ENCODE measurements at places on chromosomes 7 and 10.

DNA sequence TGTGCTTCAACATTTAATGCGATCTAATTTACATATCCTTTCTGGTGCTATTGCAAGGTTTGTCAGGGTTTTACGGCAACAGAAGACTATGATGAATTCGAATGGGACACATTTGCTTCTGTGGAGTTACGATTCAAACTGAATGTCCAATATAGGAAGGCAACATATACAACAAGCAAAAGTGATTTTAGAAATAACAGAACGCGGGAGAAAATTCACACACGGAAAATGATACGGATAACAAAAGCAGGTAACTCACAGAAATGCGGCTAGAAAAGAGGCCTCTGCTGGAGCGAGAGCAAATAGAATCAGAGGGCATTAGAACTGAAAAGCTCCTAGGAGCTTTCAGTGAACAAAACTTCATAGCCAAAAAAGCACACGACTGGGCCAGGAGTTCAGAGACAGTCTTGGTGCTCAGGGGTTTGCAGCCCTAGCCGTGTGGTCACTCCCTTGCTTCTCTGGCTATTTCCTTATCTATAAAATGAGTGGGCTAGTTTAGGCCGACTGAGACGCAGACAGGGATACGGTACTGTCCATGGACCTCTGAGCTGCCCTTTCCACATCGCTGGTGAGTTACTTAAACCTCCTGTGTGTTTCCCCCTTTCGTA lies 557 bp upstream of the TAX1BP1 start:
- no peak for DNase-seq

DNA sequence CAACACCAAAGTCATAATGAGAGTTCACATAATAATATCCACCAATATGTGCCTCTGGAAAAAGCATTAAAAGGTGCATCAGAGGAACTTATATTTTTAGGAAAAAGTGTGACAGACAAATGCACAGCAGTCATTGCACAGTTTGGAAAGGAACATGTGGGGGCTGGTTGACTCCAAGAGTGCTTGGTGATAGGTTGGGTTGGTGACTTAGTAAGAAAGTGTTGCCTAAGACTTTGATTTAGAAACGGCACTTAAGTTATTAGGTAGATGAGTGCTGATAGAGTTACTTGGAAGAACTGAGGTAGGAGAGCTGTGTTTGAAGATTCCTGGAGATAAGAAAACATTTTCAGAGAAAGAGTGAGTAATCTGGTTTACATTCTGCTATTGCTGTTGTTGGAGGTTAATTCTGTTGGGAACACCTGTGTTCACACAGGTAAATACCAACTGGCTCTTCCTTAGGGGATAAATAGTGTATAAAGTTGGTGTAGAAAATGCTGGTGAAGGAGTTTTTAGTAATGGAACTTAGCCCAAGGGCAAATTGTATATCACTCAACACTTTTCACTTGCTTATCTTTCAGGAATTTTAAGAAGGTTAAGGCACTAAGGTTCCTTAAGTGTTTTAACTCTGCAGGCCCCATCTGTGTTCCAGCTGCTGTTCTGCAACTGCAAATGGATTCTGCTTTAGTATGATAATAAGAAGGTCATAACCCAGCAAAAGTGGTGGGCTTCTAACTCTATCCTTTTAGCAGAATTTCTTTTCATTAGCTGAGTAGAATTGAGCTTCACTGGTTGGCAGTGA lies 196.1 kb downstream of the NSUN6 start:
- no peak for DNase-seq

DNA sequence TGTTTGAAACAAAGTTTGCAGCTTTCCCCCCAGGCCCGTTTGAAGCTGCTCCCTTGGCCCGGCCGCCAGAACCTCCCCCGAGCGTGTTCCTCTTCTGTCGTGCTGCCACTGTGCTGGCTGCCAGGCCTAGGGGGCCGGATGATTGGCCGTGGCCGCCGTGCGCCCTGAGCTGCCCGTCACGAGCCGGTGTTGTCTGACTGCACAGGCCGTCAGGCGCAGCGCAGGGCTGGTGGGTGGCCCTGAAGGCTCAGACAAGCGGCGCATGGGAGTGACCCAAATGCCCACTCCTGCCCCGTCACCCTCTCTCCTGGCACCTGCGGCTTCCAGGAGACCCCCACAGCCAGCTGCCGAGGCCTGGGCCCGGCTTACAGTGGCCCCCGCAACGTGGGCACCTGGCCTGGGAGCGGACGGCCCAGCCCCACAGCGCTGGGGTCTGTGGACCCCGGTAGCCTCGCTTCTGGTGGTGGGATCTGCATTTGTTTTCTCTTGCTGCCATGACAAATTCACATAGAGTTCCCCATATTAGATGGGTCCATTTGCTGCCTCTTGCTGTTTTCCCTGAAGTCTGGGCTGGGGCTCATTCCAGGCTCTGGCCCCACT lies 13.1 kb downstream of the JAKMIP3 start:
- peak; percentile 40 for DNase-seq

DNA sequence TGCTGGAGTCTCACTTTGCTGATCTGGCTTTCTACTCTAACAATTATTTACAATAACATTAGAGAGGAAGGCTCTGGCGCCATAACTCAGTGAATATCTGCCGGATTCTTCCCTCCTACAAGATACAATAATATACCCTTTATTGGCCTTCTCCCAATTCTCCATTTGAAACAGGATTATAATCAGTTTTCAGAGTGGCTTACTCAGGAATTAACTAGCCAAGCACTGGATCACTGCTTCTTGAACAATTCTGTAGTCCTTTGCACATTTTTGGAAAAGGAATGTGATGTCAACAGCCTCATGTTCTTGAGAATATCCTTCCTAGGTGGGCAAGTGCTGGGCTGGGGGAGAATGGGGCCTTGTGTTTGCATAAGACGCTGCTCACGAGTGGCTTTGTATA lies 125.9 kb downstream of the HIPK2 start:
- DNase-seq: no peak

DNA sequence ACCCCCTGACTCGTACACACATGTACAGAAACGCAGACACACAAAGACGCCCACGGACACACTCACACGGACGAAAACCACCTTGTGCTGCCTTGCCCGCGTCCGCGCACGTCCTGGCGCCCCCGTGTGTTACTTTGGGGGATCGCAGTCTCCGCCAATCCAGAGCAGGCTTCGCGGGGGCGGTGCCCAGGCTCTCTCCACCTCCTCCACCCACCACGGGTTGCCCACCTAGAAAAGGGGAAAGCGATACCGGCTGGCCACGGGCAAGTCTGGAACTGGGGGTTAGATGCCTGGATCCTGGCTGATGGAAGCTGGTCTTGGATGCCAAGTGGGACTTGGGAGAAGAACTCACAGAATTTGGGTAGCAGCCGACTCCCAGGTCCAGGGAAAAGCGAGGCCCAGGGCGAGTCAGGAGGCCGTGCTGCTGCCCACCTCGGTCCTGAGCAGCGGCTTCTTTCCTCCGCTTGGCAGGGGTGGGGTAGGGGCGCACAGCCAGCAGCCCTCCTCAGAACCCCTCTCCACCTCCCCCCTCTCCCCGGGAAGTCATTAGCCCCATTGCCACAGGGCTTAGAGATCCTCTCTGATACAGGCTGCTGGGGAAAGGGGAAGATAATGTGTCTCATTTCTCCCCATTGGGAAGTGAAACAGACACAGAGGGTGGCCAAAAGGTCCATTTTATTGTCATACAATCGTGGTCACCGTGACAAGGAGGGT lies 4.6 kb upstream of the VGF start:
- DNase-seq: peak; percentile 77

- DNase-seq: peak; percentile 69
Measured at GRCh38 chr7:55077561-55078410, 59.0 kb downstream of the EGFR start.

DNA sequence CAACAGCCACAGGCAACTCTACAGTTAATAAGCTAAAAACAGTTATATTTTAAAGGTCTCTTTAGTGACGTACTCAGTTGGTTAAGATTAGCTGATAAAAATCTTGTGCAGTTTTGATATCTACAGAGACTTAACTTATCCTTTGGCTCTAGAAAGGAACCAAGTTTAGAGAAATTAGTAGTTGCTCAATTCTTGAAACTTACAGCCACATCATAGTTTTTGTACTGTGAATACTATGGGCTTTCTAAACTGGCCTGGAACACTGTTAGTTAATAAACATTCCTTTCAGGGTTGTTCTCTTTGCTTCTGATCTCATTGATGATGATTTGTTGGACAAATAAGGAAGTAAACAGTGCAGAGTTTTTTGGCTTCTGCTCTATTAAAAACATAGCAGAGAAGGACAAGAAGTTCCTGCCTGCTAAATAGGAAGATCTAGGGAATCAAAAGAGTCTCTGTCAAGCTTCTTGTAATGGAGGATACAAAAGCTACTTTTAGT lies 73.1 kb downstream of the MKLN1 start:
- DNase-seq: no peak

GRCh38 chr7:26662646-26663045 lies 201.7 kb downstream of the SKAP2 start:
- no peak for DNase-seq

GRCh38 chr10:92839191-92840085 lies 8.9 kb upstream of the EXOC6 start:
- DNase-seq: peak; percentile 75

DNA sequence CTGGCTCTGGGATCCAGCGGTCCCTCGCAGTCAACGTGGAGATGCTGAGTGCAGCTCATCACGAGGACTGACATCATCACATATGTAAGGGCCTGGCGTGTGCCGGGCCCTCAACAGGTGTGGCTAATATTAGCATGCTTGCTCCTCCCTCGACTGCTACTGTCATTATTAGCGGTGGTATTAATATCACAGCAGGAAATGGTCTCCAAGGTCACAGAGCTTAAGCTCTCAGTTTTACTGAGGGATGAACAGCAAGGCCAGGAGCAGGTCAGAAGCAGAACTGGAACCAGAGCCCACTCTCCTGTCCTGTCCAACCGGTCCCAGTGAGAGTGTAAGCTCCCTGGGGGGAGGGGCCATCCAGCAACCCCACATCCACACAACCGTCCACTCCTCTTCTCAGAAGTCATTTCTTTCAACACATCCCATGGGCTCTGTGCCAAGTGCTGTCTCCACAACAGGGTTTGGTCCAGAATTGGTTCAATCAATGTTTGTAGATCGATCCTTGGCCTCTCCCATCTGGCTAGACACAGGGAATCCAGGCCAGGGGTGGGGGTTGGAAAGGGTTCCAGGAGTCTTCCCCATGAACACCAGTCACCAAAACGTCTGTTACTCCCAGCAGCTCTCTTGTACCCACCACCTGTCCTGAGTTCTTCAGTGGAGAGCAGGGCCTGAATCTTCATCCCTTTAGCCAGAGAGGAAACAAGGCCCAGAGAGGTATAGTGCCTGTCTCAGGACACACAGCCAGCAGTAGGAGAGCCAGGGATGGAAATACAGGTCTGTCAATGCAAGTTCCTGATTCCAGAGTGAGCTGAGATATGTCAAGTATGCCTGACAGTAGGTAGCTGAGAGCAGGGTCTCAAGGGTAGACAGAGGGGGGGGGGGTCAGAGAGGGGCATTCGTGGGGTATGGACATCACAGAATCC lies 45.3 kb upstream of the ZMIZ1 start:
- DNase-seq: peak; percentile 84

DNA sequence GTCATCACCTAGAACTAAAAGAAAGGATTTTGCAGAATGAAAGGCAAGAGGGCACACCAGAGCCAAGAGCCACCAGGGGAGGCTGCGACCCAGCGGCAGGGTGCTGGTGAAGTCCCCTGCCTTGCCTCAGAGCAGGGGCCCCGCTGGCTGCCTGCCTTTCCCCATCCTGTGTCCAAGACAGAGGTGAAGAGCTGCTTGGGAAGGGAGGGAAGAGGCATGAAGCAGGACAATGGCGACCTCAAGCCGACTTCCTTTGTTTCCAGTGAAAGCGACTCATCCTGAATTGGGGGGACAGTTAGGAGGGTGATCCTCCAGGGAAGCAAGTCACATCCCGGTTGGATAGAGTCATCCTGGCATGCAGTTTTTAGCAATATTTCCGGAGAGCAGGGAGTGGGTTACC lies 255.5 kb upstream of the YAE1 start:
- no peak for DNase-seq

GRCh38 chr7:128801667-128802418 lies 10.1 kb downstream of the CCDC136 start:
- DNase-seq: no peak

All from right lobe of liver (tissue), 6 donors.